ENCODE measurements at places on chromosomes 4 and X.

DNA sequence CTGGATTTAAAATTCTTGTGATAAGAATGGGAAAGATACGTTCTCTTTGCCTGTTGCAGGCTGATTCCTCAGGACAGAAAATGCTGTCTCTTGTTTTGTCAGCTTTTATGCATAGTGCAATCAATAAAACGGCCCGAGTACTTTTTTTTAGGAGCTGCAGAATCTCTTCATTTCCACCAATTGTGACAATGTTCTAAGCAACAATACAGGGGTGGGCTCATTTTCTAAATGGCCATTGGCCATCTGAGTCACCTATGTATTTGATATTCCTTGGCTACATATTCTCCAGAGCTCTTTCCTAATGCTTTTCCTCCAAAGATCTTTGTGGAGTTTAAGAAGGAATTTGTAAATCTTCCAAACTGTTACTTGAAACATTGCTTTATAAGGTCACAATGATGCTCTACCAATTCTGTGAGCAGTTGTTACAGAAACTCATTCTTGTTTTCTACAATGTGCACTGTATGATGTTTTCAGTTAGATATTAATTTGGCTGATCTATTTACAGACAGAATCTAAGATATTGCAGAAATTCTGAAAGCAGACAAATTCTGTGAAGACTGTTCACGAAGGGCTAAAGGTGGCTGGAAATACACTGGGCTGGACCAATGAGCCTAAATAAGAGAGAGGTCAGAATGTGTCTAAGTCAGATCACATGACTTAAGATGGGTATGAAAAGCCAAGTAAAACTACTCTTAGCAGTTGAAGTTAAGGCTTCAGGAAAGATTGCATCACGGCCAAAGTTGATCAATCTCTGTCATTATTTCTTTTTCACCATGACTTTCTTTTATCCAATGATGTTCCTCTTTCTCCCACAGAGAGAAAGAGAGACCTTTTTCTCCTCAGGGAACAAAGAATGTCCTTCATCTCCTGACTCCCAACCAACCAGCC is 33.4 kb downstream of the TAPT1 start:
- DNase-seq: no peak

DNA sequence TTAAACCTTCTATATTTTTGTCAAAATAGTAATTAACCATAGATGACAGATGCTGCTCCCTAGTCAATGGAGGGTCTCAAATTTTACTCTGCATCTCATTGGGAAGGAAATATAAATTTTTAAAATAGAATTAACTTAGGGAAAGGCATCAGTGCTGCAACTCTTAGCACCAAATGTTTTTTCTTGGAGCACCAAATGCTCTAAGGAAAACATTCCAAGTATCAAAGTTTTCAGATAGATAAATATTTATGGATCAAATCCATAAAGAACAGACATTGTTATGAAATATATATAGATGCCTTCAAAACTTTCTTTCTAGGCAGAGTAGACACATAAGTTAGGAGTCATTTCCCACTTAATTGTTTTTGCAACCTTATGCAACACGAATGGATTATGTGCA is 168.7 kb downstream of the ANTXR2 start:
- no peak for DNase-seq

- no peak for DNase-seq
Observed at GRCh38 chr4:24979554-24979953, 51.2 kb downstream of the LGI2 start.

GRCh38 chrX:153516073-153516472 is 1.4 kb upstream of the ATP2B3 start:
- DNase-seq: no peak

DNA sequence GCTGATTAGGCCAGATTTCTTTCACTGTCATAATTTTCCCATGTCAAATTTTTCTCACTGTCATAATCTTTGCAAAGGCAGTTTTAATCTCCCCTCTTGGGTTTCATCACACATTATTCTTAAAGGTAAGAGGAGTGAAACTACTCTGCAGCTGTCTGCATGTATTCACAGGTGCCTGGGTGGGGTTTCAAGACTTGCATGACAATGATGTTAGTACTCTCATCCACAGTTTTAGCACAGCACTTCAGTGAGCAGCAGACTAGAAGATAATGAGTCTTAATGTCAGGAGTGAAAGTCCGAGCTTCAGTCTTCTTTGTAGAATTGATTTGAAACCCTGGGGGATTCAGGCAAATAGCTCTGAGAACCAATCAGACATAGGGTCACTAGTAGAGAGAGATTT is 182.5 kb upstream of the GALNT7 start:
- DNase-seq: no peak

GRCh38 chr4:1200425-1201035 is 28.1 kb upstream of the SPON2 start:
- no peak for DNase-seq

DNA sequence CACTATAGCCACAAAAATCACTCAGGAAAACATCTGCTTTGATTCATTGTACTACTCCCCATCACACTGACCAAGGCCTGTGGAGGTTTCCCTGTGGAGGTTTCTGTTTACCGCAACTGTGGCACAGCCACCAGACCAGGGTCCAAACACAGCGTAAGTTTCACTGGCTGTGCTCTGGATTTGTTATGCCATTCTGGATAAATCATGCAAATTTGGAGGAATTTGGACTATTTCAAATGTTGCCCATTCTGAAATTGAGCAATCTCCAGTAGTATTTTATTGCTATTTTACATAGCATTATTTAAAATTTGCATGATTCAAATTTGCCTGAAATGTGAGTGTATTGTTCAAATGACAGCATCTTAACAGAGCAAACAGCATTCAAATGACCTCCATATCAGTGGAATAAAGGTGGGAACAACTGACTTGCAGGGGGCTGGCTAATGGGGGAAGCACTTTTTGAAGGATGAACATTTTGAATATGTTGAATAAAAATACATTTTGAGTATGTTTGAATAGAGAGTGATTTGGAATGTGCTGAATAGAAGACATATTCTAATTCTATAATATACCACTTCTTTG is 66.1 kb upstream of the ACSL1 start:
- DNase-seq: no peak

DNA sequence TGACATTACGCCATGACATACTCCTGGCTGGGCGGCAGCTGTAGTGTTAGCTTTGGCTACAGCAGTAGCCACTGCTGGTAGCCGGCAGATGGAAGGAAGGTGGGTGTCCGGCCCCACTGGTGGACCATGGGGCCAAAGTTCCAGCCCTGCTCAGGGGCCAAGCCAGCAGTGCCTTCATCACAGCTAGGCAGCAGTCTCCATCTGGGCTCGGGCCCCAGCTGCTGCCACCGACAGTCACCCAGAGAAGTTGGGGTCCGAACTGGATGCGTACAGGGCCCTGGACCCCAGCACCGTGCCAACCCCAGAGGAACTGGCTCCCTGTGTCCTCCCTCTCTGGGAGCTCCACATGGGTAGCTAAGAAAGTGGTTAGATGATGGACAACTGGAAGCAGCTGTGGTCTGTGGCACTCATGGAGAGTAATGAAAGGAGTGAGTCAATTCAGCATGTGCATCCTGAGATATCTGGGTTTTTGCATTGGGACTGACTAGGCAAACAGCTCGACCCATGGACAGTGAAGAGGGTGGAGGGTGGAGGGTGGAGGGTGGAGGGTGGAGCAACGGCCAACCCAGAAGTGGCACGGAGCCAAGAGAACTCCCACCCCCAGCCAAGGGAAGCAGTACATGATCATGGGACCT is 366.6 kb upstream of the GRIA3 start:
- DNase-seq: no peak

DNA sequence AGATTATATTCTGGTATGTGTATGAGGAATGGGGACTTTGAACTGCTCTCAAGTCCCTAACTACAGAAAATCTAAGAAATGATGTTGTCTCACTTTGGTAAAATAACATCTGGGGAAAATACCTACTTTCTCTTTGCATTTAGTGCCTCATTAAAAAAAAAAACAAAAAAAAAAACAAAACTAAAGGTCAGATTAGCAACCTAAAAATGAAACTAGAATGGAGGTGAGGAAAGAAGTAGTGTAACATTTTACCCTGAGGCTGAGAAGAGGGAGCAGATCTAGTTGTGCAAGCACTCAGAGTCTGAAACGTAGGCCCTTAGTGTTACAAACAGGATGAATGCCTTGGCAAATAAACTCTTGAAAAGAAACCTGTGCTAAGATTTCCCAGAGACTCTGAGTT is 56.0 kb downstream of the VGLL1 start:
- DNase-seq: no peak

GRCh38 chr4:178963446-178964045 is 1521.3 kb upstream of the AGA start:
- DNase-seq: no peak

DNA sequence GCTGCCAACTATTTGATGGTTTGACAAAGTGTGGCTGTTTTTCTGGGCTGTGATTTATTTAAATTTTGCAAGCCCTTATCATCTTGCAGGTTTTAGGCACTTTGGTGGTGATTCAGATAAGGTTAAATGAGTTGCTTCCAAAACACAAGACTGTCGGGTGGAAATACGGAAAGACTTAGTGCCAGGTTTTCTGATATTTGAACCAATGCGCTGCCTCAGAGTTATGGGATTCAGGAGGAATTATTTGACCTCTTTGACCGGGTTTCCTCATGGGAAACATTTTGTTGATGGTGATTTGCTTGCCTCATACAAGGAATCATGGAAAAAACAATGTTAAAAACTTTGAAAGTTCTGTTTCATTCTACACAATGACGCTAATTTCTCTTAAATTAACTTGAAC is 136.1 kb upstream of the MAP9 start:
- DNase-seq: no peak

DNA sequence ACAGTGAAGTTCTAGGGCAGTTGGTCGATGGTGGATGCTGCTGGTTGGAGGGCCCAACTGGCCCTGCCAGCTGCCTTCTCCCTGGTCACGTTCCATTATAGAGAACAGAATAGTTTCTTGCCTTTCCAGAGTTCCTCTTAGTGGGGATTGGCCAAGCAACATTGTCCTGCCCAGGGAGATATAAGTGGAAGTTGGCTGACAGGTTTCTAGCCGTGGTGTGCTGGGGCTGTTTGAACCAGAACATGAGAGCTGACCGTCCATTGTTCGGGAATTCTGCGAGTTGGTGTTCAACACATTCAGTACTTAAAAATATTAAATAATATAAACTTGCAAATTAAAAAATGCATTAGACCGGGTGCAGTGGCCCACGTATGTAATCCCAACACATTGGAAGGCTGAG is 3.5 kb upstream of the AFAP1 start:
- no peak for DNase-seq

GRCh38 chrX:45709381-45709780 is 508.7 kb upstream of the DIPK2B start:
- no peak for DNase-seq

GRCh38 chr4:159395693-159396092 is 292.8 kb downstream of the RAPGEF2 start:
- no peak for DNase-seq

- no peak for DNase-seq
Observed at GRCh38 chrX:153909024-153909979, 4.8 kb downstream of the AVPR2 start.

DNA sequence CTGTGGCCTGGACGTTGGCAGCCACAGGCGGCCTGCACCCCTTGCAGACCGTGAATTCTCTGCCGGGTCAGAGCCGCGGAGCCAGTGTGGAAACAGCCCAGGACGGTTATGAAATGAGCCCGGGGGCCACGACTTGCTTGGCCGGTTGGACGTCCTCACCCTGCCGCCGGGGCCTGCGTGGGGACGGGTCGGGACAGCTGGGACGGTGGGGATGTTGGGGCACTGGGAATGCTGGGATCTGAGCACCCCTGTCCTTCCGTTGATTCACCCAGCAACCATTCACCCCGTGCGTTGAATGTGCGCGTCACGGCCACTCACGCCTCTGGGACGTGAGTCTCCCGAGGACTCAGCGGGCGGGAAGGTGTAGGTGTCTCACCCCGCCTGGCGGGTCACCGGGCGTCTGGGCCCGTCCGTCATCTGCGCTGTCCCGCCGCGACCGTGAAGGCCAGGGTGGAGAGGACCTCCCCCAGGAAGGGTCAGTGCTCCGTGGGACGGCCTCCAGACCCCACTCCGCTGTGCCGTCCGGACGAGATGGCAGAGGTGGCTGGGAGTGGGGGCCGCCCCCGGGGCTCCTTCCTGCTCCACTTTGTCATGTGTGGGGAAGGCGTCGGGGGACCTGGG is 4.5 kb upstream of the PLCXD1 start:
- DNase-seq: no peak

DNA sequence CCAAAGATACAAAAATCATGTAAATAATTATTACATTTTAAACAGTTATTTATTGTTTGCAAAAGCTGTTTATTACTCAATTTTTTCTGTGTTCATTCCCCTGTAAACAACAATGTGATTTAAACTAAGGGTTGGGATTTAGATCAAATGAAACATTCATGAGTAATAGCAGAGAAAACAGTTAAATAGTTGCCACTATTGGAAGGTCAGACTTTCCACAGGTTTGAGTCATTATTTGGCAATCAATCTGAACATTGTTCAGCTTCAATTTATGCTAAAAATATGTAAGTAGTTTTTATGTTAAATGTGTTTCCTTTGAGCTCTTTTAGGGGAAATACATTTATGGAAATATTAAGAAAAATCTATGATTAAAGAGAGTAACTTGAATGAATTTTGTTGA is 144.9 kb downstream of the STIM2 start:
- no peak for DNase-seq

DNA sequence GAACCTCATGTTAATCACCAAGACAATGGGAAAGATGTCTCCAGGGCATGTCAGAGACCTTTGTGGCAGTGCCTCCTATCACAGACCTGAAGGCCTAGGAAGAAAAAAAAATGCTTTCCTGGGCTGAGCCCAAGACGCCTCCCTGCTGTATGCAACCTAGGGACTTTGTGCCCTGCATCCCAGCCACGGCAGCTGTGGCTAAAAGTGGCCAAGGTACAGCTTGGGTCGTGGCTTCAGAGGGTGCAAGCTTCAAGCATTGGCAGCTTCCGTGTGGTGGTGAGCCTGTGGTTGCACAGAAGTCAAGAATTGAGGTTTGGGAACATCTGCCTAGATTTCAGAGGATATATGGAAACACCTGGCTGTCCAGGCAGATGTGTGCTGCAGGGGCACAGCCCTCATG is 40.5 kb downstream of the SPANXN3 start:
- DNase-seq: no peak

DNA sequence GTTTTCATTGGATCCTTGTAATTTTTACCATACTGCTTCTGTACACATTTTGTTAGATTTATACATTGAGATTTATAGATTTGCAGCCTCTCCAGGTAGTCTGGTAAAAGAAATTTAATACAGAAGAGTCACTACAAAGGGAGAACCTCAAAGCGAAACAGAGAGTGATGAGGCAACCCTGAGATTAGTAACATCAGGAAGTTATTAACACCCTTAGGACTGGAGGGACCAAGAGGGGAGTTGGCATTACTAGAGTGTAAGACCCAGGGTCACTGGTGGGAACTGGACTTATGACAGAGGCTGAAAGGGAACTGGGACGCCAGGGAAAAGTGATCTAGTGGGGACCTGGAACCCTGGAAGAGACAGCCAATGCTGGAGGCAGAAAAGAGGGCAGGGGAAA is 20.6 kb upstream of the MAML3 start:
- DNase-seq: no peak

DNA sequence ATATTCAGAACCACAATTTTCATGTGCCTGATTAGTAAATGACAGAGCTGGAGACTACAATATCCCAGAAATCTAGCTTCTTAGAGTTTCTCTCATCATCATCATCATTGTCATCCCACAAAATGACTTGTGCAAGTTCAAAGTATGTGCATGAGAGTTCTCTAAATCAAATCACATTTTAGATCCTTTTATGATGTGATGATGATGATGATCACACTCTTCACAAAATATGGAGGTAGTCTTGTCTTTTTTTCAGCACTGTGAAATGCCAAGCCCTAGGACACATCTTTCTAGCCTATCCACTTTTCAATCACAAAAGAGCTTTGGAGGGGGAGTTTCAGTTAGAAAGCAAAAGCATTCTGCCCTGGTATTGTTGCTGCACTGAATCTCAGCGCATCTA is 7.4 kb downstream of the MBNL3 start:
- DNase-seq: no peak

Data from GOT3 (cell line).